ENCODE measurements at places on chromosomes 11 and 22. TPM values are rescaled to one million over a fixed set of nuclear protein-coding genes. Genes with fewer than 3 reads are reported as not detected.

DNA sequence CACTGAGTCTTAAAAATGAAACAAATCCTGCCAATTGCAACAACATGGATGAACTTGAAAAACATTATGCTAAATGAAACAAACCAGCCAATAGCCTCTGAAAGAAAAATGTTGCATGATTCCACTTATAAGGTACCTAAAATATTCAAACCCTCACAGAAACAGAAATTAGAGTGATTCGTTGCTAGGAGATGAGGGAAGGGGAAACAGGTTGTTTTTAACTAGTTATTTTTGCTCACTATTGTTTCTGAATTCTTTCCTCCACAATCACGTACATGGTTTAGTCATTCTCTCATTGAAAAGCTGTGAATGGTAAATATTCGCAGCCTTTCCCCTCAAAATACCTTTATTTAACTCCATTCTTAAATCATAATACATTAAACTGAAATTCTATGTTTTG, 14.0 kb upstream of the TYR start:
- DNase-seq: no peak

ZNF143 gene
- 39.8 TPM for total RNA-seq

TEX12 gene
- 0.27 TPM for total RNA-seq

DNA sequence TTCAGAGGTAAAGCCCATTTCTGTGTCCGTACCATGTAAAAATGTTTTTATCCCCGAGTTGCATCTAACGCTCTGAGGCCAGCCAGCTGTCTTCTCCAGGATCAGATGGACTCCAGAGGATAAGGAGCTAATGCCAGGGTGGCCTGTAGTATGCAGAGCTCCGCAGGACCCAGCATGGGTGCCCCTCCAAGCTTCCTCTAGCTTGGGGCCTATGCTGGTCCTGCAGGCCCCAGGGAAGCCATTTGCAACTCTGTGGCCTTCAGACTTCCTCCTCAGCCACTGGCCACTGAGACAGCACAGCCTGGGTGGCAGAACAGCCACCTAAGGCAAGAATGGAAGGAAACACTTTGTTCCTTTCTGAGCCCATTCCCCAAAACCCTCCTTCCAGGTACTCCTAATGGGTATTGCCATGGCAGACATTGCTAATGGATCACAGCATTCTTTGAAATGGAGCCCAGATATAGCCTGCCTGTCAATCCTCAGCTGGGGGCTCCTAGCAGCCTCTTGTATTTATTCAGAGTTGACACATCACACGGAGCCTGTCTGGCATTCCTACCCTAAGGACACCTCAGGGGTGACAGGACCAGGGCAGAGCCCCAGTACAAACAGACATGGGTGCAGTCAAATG, 4.7 kb downstream of the ADA2 start:
- no peak for DNase-seq

GRCh38 chr11:132200353-132200936, 830.0 kb downstream of the NTM start:
- DNase-seq: no peak

SPCS2 gene
- 151 TPM for total RNA-seq

DNA sequence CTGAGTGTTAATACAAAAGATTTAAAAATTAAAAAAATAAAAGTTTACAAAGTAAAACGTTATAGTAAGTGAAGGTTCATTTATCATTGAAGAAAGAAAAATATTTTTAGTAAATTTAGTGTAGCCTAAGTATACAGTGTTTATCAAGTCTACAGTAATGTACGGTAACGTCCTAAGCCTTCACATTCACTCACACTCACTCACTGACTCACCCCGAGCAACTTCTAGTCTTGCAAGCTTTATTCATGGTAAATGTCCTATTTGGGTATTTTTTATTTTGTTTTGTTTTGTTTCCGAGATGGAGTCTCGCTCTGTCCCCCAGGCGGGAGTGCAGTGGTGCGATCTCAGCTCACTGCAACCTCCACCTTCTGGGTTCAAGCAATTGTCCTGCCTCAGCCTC, 8.8 kb downstream of the CASTOR1 start:
- no peak for DNase-seq

EWSR1 gene
- total RNA-seq: 312 TPM

DNA sequence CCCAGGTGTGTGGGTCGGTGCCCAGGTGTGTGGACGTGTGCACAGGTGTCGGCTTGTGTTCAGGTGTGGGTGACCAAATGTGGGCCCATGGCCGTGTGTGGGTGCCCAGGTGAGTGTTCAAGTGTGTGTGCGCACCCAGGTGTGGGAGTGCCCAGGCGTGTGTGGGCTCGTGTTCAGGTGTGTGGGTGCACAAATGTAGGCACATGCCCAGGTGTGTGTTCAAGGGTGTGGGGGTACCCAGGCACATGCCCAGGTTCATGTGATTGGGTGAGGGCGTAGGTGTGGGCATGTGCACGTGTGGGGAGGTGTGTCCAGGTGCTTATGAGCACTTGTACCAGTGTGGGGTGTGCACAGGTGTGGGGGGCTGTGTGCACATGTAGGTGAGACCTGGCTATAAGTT, 42.8 kb downstream of the MOB2 start:
- no peak for DNase-seq

ADM2 gene
- 3.5 TPM for total RNA-seq

- no peak for DNase-seq
These were observed 56.5 kb upstream of the IGLL5 start for GRCh38 chr22:22830957-22831688.

Data from CD8-positive, alpha-beta memory T cell (primary cell).